Metanephros (tissue), 2 donors: ENCODE measurements at places on chromosomes 16 and 17. TPM values are rescaled to one million over a fixed set of nuclear protein-coding genes. Genes with fewer than 3 reads are reported as not detected.

The CEMP1 gene
- 1.1 TPM for total RNA-seq

The ZNF750 gene
- 1.5 TPM for total RNA-seq

The PIMREG gene
- 9.6 TPM for total RNA-seq

The KIF18B gene
- total RNA-seq, result 5.4 TPM

The DBNDD1 gene
- 7.5 TPM for total RNA-seq

The LITAF gene
- 80.5 TPM for total RNA-seq

The GAN gene
- total RNA-seq, result 9.1 TPM

The NXPH3 gene
- 0.93 TPM for total RNA-seq

The PRAC2 gene
- total RNA-seq, result not detected

The OMG gene
- total RNA-seq, result not detected

The UMOD gene
- 637 TPM for total RNA-seq

The IL17C gene
- total RNA-seq, result 0.35 TPM

The MMP28 gene
- total RNA-seq, result 4.0 TPM
